Foreskin melanocyte (primary cell): ENCODE measurements at places on chromosomes 1 and 21.

- DNase-seq, result no peak
Measured at GRCh38 chr1:41939194-41939593, 20.5 kb upstream of the HIVEP3 start.

GRCh38 chr1:109980324-109981003 is 4.1 kb upstream of the AHCYL1 start:
- DNase-seq, result no peak

DNA sequence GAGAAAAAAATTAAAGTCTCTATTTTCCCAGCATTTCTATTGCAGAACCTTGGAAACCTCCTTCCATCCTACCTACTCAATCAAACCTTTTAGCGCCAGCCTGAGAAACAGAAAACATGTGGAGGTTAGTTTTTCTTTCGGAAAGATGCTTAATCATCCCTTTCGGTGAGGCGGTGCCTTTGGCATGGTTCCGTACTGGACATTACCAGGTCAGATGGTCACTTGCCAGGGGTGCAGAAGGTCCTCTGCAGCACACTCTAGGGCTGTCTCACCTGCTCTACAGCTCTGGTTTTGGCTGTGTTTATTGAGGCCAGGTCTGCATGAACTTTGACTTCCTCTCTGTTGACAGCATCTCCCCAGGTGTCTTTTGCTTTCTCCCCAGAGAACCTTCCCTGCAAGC is 121.5 kb downstream of the PLD5 start:
- DNase-seq, result no peak

GRCh38 chr1:158121604-158122254 is 59.0 kb upstream of the CD1D start:
- DNase-seq, result no peak

GRCh38 chr1:30820299-30820698 is 62.7 kb upstream of the LAPTM5 start:
- DNase-seq, result no peak

DNA sequence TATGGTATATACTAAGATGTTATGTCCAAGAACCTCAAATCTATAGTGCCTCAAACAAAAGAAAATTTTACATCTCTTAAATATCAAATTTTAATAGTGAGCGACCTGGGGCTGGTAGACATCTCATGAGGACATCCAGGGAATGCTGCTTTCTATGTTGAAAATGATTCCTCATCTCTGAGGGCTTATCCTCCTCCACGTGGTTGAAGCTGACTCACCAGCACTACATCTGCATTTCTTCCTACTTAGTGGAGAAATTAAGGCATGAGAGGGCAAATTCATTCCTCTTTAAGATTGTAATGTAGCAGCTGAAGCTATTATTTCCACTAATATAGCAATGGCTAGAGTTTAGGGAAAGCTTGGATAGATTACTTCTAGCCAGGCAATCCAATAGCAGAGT is 529.5 kb downstream of the COL11A1 start:
- DNase-seq, result no peak

DNA sequence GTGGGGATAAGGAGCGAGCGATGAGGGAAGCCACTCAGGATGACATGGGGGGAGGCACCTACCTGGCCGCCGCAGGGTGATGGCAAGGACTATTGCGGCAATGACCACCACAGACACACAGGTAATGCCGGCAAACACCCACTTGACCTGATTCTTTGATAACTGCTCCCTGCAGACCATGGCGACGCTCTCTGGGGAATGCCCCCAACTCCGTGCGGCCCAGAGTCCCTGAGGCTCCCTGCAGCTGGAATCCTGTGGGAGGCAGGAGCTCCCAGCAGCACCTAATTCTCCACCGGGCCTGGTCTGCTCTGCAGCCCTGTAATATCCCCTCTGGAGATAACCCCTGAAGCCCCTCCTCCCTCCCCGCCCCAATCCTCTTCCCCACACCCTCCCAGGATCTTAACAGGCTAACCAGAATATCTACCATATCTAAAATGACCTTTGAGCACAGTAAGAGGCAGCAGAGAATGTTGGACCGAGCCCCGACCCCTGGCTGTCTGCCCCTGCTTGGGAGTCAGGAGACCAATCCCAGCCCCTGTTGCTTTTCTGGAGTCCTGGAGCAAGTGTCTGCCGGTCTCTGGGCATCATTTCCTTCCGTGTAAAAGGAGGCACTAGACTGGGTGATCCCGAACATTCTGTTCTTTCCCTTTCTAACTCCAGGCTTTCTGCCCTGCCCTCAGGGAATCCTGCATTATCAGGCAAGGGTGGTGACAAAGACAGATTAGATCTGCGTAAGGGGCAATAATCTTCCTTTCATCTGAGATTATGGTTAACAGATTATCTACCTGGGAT is at the start of gene FAM151A:
Gene FAM151A (minus strand): TSS at position 310 of the 792 bp plus-strand sequence. CDS start 130 bp downstream, at position 180.
- no peak for DNase-seq

DNA sequence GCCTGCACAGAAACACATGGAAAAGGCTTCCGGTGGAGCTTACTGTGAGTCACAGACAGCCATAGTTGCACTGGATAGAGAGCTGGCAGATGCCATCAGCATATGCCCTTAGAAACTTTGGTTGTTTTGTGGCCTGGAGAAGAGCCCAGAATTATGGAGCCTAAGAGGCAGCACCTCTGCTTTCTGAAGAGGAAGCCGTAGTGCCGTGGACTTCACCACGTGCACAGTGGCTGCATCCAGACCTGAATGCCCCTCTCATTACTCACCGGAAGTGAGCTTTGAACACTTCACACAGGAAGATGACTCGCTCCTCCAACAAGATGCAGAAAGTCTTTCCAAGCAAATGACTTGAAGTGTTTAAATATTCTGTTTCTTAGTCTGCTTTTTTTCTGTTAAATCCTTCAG is 28.4 kb downstream of the JUN start:
- DNase-seq, result peak; percentile 97
